ENCODE measurements at places on chromosomes 16 and 17.

- no peak for DNase-seq
Measured at GRCh38 chr16:66538910-66539309, 11.0 kb downstream of the TK2 start.

GRCh38 chr17:14926526-14927122 is 338.5 kb downstream of the PMP22 start:
- DNase-seq = peak; percentile 32

DNA sequence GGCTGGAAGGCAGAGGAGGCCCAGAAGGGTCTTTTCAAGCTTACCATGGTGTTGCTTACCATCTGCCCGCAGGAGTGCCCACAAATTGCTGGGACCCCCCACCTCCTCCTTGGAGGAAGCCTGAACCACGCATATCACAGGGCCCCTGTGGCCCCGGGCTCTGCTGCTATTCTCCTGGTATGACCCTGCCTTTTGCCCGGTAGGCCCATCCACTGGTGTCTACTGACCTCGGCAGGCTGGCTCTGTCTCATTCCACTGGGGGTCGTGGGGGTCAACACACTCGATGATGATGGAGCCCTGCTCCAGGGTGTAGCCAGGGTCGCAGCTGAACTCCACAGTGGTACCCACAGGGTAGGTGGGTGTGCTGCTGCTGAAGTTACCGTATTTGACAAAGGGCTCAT is 8.2 kb upstream of the PHF12 start:
- DNase-seq = no peak

DNA sequence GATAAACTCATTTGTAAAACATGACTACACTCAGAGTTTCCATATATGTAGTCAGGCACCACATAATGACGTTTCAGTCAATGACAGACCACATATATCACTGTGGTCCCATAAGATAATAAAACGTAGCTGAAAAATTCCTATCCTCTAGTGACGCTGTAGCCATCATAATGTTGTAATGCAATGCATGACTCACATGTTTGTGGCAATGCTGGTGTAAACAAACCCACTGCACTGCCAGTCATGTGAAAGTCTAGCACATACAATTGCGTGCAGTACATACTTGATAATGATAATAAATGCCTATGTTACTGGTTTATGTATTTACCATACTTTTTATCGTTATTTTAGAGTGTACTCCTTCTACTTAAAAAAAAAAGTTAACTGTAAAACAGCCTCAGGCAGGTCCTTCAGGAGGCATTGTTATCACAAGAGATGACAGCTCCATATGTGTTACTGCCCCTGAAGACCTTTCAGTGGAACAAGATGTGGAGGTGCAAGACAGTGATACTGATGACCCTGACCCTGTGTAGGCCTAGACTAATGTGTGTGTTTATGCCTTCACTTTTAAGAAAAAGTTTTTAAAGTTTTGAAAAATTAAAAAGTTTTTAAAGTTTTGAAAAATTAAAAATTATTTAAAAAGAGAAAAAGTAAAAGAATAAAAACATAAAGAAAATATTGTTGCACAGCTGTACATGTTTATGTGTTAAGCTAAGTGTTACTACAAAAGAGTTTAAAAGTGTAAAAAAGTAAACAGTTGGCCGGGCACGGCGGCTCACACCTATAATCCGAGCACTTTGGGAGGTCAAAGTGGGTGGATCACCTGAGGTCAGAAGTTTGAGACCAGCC is 9.0 kb downstream of the STAT5B start:
- DNase-seq = no peak

- no peak for DNase-seq
Measured at GRCh38 chr17:17628388-17629008, 37.0 kb upstream of the PEMT start.

GRCh38 chr17:17413821-17414220 is 63.0 kb upstream of the MED9 start:
- DNase-seq = no peak
